ENCODE measurements at places on chromosomes 3 and 15.

- DNase-seq = no peak
These were observed 631.7 kb downstream of the IGSF11 start for GRCh38 chr3:118402971-118403370.

GRCh38 chr3:165883863-165884478, 46.7 kb upstream of the BCHE start:
- DNase-seq = no peak

DNA sequence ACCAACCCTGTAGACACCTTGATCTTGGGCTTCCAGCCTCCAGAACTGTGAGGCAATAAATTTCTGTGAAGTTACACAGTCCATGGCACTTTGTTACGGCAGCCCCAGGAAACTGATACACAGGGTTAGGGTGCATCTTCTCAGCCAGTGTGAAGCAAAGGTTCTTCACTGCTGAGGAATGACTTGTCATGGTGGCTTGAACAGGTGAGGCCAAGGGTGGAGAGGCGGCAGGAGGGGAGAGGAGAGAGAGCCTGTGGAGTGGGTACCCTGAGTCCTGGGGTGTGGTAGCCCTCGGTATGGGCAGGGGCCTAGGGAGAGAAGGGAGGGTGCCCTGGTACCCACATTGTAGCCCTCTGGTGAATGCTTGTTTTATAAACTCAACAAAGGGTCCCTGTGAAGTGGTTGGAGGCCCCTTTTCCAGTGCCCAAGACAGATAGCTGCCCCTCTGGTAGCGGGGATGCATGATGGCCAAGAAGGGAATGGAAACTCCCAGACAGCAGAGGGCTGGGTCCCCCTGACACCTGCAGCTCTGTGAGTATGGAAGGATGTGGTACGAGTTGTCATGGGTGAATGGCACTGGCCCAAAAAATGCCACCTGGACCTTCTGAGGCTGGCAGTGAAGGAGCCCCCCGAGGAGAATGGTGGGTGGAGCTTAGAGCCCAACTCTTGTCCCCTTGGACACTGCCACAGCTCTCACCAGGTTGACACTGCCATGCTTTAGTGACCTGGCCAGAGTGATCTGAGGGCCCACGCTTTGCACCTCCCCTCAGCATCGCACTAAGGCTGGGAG, 49.6 kb downstream of the SPSB4 start:
- DNase-seq = no peak

- DNase-seq = no peak
These were observed 60.8 kb downstream of the PLOD2 start for GRCh38 chr3:146100180-146100579.

Data from NCI-H446 (cell line).